ENCODE measurements at places on chromosomes 3 and 15. TPM values are rescaled to one million over a fixed set of nuclear protein-coding genes. Genes with fewer than 3 reads are reported as not detected.

The CSPG4 gene
- 2.0 TPM for total RNA-seq

The TBL1XR1 gene
- total RNA-seq, result 170 TPM

DNA sequence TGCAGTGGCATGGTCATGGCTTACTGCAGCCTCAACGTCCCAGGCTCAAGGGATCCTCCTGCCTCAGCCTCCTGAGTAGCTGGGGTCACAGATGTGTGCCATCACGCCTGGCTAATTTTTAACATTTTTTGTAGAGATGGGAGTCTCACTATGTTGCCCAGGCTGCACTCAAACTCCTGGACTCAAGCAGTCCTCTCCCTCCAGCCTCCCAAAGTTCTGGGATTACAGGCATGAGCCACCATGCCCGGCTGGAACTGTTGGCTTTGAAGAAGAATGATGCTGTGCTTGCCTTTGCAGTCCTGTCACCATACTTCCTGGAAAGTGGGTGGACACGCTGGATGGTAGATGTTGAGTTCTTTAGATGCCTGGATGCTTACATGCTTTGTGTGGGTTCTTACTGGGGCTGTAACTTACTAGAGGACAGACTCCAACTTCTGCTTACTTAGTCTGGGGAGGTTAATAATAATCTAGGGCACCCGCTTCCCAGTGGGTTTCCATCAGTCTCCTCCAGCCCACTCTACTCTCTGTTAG is 36.7 kb downstream of the IGF1R start:
- H3K36me3 ChIP-seq, result no peaks in the 10 kb centered on the region
- no peaks in the 10 kb centered on the region for H3K27me3 ChIP-seq

GRCh38 chr15:81211376-81211775 is 14.7 kb downstream of the IL16 start:
- H3K4me1 ChIP-seq, result no peaks in the 10 kb centered on the region
- H3K27me3 ChIP-seq, result no peaks in the 10 kb centered on the region
- no peak for DNase-seq
- H3K4me3 ChIP-seq, result no peak overlapping the region
- peaks cover 16% of the 10 kb centered on the region for H3K36me3 ChIP-seq
- H3K27ac ChIP-seq, result no peak overlapping the region

DNA sequence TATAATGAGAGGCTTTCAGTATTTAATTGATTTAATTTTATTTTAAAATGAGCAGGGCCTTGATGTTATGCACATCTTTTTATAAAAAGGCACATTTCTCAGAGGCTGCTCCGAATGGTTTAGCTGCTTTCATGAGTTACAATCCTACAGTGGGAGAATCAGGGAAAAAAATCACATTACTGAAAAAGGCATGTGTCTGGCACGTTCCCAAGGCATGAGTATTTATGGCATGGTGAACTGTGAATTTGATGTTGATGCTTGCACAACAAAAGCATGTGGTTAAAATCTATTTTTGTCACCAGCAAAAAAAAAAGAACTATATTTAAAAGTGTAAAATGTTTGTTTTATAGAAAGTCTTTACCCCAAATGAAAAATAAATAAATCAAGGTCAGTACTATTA is 485.2 kb upstream of the ROBO2 start:
- H3K4me1 ChIP-seq, result no peaks in the 10 kb centered on the region
- no peaks in the 10 kb centered on the region for H3K27me3 ChIP-seq
- no peak for DNase-seq
- H3K4me3 ChIP-seq, result no peak overlapping the region
- no peak overlapping the region for H3K27ac ChIP-seq
- H3K36me3 ChIP-seq, result peaks cover 5% of the 10 kb centered on the region

DNA sequence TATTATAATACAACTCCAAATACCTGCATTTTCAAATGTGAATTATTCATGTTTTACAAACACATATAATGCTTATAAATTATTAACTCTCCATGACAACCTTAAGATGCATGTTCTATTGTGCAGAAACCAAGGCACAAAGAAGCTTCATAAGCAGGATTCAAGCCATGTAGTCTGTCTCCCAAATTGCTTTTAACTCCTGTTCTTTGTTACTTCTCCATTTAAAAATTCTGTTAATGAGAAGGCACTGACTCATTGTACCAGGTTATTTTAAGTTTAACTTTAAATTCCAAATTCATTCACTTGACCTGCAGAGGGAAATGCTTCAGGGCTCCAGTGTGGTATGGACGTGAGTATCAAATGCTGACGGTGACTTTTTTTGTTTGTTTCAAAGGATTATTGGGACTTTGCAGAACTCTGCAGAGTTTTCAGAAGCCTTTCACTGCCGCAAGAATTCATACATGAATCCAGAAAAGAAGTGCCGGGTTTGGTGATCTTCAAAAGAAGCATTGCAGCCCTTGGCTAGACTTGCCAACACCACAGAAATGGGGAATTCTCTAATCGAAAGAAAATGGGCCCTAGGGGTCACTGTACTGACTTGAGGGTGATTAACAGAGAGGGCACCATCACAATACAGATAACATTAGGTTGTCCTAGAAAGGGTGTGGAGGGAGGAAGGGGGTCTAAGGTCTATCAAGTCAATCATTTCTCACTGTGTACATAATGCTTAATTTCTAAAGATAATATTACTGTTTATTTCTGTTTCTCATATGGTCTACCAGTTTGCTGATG is 100.0 kb downstream of the MME start:
- DNase-seq, result no peak
- no peak overlapping the region for H3K27ac ChIP-seq
- no peak overlapping the region for H3K4me3 ChIP-seq
- H3K4me1 ChIP-seq, result no peaks in the 10 kb centered on the region
- H3K36me3 ChIP-seq, result peaks cover 8% of the 10 kb centered on the region

DNA sequence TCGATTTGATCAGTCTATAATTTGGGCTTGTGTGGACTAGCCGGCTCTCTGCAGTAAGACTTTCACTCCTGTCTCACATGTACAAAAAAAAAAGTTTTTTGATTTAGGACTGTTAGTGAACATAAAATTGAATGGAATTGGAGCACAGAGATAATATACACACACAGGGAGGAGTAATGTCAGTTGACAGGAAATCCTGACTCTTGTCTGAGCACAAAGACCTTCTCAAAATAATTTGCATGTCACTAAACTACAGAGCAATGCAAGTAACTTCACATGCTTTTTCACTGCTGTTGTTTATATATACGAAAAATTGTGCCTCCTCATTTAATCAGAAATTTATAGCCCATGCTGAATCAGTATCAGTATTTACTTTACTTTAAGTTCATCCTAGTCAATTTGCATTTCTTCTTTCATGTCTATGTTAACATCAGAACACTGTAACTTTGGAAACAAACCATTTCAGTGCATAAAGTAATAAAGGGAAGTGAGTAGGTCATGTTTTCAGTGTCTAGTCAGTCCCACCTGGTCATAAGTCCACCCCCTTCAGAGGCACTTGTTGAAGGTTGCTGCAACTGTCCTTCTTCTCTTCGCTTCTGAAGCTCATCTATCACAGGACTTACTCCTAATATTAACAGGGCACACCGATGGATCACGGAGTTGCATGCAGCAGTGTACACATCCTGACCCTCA is 115.8 kb downstream of the FBXL22 start:
- H3K4me3 ChIP-seq, result no peak overlapping the region
- no peaks in the 10 kb centered on the region for H3K27me3 ChIP-seq

- H3K27ac ChIP-seq, result no peak overlapping the region
- no peak overlapping the region for H3K4me3 ChIP-seq
- H3K36me3 ChIP-seq, result peaks cover 34% of the 10 kb centered on the region
- DNase-seq, result no peak
- H3K27me3 ChIP-seq, result no peaks in the 10 kb centered on the region
Observed at GRCh38 chr3:191997093-191997492, 536.1 kb downstream of the PYDC2 start.

DNA sequence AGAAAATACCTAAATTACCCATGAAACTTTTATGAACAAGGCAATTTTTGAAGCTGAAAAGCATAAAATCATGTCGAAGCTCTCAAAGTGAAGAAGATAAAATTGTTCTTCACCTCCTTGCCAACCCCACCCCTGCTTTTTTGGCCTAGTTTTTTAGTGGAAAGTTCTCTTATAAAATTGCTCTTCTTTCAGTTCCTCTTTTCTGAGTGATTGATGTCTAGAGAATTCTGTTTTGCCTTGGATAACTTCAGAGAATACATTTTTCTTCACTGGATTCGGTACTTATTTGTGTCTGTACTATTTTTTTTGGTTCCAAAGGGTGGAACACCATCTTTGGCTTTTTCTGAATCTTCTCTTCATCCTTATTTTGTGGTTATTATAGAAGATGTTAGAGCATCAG is 25.0 kb upstream of the PYDC2 start:
- H3K36me3 ChIP-seq, result no peaks in the 10 kb centered on the region
- no peak overlapping the region for H3K4me3 ChIP-seq
- no peaks in the 10 kb centered on the region for H3K27me3 ChIP-seq
- no peak overlapping the region for H3K27ac ChIP-seq
- H3K4me1 ChIP-seq, result no peaks in the 10 kb centered on the region
- no peak for DNase-seq

DNA sequence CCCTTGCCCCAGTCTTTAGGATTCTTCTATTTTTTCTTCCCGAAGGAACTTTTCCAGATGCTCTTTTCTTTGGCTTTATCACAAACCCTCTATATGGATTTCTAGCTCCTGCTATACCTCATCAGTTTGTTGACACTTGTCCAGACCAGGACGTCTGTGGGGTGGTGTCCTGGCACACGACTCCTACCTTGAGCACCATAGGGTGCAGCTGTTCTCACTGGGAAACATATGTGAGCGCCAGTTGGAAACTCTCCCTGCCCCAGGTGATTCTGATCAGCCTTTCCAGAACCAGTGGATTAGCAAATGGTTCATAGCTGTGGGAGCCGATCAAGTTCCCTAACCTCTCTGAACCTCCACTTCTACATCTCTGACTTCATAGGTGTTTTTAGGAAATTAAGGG is 40.6 kb upstream of the USP3 start:
- no peak overlapping the region for H3K27ac ChIP-seq
- no peaks in the 10 kb centered on the region for H3K27me3 ChIP-seq
- H3K4me1 ChIP-seq, result no peaks in the 10 kb centered on the region

DNA sequence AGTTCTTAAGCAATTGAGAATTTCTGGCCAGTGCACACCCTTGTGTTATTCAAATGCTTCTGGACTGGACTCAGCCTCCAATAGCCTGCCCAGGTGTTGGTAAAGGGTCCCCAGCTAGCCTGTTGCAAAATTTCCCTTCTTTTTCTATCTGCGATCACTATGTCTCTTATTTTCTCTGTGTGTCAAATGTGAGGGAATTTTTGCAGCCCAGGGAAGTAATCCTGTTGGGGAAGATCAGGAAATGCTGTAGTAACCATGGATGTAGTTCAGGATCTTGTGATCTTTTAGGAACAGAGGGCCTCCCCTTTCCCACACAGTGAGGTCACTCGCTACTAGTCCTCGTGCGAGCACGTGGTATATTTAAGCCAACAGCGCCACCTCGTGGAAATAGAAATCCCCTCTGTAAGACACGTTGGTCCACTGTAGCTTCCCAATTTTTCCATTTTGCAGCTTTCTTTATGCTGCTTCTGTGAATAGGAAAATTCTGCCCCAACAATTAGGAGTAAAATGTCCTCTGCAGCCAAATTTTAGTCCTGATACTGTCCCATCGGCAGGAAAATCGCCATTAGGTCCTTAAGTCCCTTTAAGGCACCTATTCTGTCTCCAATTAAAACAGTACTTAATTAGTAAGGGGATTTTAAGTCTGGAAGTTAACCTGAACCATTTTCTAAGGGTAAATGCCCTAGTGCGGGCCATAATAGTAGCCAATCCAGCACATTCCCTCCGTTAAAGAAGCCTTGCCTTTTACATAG is 4.0 kb upstream of the SMCO1 start:
- no peaks in the 10 kb centered on the region for H3K4me1 ChIP-seq
- no peaks in the 10 kb centered on the region for H3K27me3 ChIP-seq
- H3K4me3 ChIP-seq, result no peak overlapping the region
- H3K36me3 ChIP-seq, result peaks cover 41% of the 10 kb centered on the region

GRCh38 chr3:42176242-42177034 is 85.3 kb downstream of the TRAK1 start:
- no peak overlapping the region for H3K4me3 ChIP-seq
- DNase-seq, result no peak
- no peaks in the 10 kb centered on the region for H3K27me3 ChIP-seq
- peaks cover 7% of the 10 kb centered on the region for H3K36me3 ChIP-seq
- H3K27ac ChIP-seq, result no peak overlapping the region

Data from H9 (cell line).